ENCODE measurements at places on chromosomes 2 and 18.

GRCh38 chr2:181876614-181877063 is 14.9 kb upstream of the ITPRID2 start:
- DNase-seq: peak; percentile 54

GRCh38 chr2:199861132-199861774 is 10.3 kb upstream of the FTCDNL1 start:
- DNase-seq: peak; percentile 48

GRCh38 chr2:186972281-186972970 is 123.5 kb upstream of the ZSWIM2 start:
- no peak for DNase-seq

- peak; percentile 85 for DNase-seq
These were observed 4.7 kb upstream of the HPCAL1 start for GRCh38 chr2:10297959-10298531.

GRCh38 chr2:199147216-199147615 is 310.5 kb downstream of the SATB2 start:
- DNase-seq: peak; percentile 67

DNA sequence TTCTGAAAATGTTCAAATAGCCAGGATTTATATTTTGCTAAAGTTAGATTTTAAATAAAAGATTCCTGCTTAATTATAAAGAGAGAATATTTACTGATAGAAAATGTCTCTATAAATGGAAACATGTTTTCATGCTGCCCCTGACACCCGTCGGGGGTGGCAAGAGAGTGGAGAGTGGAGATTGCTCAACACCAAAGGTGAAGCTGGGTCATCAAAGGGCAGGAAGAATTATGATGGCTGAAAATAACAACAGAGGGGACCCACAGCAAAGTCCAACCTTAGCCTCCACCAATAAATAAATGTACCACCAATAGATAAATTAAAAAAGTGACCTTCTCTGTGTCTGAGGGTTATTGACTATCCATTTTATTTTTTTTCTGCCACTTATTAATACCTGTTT is 326.8 kb upstream of the GYPC start:
- DNase-seq: no peak

DNA sequence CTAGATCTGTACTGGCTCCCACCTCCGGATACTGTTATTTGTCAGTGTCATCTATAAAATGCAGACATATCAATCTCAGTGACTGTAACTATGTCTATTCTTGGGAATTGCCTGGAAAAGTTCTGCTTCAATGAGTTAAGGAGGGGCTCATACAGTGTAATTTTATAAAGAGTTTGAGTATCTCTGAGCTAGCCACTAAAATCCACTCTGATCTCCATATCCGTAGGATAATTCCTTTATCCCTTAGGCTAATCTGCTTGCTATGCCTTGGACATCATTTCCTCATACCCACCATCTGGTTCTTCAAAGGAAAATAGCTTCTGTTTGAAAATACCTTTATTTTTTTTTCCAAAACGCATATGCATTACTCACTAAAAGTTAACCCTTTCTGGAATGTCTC is 863.2 kb downstream of the SUCLG1 start:
- DNase-seq: no peak

DNA sequence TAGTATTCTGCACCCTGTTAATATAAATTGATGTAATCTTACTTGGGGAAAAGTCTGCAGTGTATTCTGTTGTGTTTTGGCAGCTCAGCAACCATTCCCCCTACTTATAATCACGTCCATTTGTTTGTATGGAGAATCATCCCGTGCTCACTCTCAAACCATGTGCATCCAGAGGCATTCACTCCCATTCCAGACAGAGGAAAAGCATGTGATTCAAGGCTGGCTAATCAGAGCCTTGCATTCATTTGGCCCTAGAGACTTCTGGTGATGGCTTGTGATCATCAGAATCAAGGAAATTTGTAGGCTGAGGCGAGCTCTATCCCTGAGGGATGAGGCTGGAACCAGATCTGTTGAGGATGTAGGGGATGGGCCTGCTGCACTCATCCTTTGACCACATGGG is 5.1 kb upstream of the WIPF1 start:
- DNase-seq: no peak

GRCh38 chr18:34458410-34458977 is 233.8 kb upstream of the NOL4 start:
- DNase-seq: no peak

DNA sequence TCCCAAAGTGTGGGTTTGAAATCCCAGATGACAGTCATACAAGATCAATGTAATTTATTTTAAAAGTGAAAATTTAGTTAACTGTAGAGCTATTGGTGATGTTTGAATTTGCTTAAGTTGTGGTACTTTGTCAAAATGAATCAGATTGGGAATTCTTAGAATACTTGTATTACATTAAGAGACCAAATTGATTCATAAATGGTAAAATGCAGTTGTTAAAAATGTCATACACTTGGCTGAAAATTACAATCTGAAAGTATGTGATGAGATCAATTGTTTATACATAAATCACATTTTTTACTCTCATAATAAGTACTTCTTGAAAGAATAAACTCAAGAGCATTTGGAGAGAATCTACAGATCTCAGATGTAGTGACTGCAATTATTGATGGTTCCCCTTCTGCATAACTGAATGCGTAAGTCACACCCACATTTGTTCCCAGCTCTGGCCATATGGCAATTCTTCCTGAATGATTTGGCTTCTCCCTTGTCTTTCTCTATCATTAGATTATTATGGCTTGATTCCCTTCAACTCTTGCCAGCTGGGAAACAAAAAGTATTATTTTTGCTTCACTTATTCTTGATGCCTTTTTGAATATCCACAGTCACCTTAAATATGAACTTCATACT is 558.5 kb downstream of the CPS1 start:
- DNase-seq: peak; percentile 72

- DNase-seq: no peak
These were observed 210.6 kb upstream of the AGAP1 start for GRCh38 chr2:235283246-235283645.

DNA sequence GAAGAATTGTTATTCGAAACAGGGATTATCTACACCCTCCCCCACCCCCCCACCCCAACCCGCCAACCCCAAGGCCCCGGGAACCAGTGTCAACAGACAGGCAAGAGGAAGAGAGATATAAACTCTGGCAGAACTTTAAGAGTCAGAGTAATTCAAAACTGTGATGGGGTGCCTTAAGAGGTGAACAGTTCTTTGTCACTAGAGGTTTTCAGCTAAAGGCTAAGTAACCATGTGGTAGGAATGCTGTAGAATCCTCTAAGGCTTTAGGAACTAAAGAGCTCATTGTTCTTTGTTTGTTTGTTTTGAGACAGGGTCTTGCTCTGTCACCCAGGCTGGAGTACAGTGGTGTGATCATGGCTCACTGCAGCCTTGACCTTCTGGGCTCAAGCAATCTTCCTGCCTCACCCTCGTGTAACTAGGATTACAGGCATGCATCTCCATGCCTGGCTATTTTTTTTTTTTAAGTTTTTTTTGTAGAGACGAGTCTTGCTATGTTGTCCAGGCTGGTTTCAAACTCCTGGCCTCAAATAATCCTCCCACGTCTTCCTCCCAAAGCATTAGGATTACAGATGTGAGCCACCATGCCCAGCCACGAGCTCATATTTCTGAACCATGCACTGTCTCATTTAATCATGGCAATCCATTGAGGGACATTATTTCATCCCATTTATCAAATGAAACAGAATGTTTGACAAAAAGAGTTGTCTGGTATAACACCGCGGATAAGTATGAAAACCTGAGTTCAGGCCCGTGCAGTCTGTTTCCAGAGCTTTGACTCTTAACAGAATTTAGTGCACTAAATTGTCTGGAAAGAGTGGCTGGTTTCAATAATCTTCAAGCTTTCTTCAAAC is 20.8 kb upstream of the TMEM17 start:
- DNase-seq: no peak

- no peak for DNase-seq
These were observed 48.5 kb downstream of the ASXL2 start for GRCh38 chr2:25829828-25830227.

DNA sequence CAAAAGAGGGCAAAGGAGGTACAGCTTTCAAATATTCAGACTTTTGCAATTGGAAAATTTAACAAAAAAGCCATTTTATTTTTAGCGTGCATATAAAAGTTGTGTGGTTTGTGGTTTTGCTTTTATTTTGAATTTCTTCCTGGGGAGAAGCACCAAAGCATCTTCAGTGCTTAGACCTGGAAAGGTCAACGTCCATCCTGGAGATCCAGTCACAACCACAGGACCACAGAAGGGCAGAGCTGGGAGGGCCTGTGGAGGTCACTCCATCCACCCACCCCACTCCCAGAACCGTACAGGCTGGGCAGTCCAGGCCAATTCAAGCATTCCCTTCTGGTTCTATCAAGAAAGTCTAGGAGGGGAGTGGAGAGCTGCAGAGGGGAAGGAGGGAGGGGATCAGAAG is 43.8 kb downstream of the MPHOSPH10 start:
- DNase-seq: no peak

GRCh38 chr2:174577967-174578589 is 19.5 kb downstream of the WIPF1 start:
- DNase-seq: peak; percentile 78

- no peak for DNase-seq
These were observed 74.4 kb downstream of the ANKRD12 start for GRCh38 chr18:9210966-9211365.

- DNase-seq: peak; percentile 41
These were observed 62.0 kb upstream of the SGPP2 start for GRCh38 chr2:222362336-222362735.

DNA sequence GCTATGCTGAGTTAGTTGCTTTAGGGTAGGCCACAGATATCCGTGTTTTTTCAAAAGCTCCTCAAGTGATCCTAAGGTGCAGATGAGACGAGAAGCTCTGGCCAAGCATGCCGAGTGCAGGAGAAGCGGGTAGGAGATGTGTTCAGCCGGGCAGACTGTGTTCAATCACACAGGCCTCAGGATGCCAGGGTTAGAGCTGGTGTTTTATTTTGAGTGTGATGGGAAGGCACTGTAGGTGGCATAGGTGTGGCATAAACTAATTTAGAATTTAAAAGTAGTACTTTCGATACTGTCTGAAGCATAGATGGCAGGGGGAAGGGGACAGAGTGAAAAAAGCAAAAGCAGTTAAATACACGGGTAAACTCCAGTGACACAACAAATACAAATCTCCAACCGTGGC is 30.9 kb downstream of the DPP4 start:
- no peak for DNase-seq

DNA sequence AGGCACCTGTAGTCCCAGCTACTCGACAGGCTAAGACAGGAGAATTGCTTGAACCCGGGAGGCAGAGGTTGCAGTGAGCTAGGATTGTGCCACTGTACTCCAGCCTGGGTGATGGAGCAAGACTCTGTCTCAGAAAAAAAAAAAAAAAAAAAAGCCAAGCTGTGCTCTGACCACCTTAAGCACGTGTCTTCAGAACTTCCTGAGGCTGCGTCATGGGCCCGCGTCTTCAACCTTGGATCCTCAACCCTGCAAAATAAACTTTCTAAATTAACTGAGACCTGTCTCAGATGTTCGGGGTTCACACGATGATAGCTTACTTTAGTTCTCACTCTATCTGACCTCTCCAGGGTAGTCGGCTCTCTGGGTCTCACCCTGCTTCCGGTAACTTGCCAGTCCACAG is 65.8 kb upstream of the CABLES1 start:
- DNase-seq: no peak
